ENCODE measurements at places on chromosomes 11 and 22.

DNA sequence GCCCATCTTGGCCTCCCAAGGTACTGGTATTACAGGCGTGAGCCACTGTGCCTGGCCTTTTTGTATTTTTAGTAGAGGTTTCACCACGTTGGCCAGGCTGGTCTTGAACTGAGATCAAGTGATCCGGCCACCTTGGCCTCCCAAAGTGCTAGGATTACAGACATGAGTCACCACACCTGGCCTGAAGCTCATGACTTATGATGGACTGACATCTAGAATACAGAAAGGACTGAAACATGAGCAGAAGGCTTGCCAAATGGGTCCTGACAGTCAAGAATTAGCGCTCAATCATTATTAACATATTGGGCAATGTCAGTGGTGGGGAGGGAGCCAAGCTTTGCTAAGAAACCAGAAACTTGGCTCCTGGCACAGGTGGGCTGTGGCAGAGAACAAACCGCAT, 5.0 kb downstream of the FADS1 start:
- no peak for DNase-seq

DNA sequence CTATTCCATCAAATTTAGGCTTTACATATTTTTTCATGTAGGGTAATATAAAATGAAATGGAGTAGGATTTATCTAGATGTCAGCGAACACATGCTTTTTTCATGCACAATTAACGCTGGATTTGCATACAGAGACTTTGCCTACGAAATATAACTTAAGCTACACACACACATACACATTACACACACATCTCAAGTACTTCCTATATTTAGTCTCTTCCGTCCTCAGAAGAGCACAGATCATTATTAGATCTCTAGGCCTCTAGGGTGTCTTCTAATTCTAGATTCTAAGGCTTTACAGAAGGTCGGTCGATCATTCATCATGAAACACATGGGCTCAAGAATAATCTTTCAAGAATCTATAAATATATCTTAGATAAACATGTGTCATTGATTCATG, 3.8 kb upstream of the MS4A13 start:
- DNase-seq: no peak

- DNase-seq: no peak
Measured at GRCh38 chr22:22362936-22363335, 118.3 kb downstream of the VPREB1 start.

GRCh38 chr11:44574610-44575287, 9.3 kb downstream of the CD82 start:
- no peak for DNase-seq

GRCh38 chr11:73151416-73151815, 9.3 kb upstream of the FCHSD2 start:
- no peak for DNase-seq

- DNase-seq: no peak
Measured at GRCh38 chr11:132048040-132048439, 677.6 kb downstream of the NTM start.
